ENCODE measurements at places on chromosomes 2 and 18. TPM values are rescaled to one million over a fixed set of nuclear protein-coding genes. Genes with fewer than 3 reads are reported as not detected.

The GLI2 gene
- total RNA-seq, result 6.9 TPM

The EFEMP1 gene
- total RNA-seq, result 75.8 TPM

The ATP6V1C2 gene
- total RNA-seq, result 12.1 TPM

The NYAP2 gene
- total RNA-seq, result 0.10 TPM

The XIRP2 gene
- total RNA-seq, result 277 TPM

The POTEC gene
- not detected for total RNA-seq

The ANKRD44 gene
- 35.4 TPM for total RNA-seq

The PMS1 gene
- total RNA-seq, result 31.3 TPM

The FECH gene
- 43.4 TPM for total RNA-seq

The SLC38A11 gene
- total RNA-seq, result not detected
